ENCODE measurements at places on chromosomes 13 and 19.

- no peak for DNase-seq
Observed at GRCh38 chr19:36009220-36009619, 607 bp upstream of the SYNE4 start.

- DNase-seq, result peak; percentile 50
Observed at GRCh38 chr13:38348861-38349389, 726 bp upstream of the UFM1 start.

- no peak for DNase-seq
Observed at GRCh38 chr13:95650696-95651095, 6.2 kb upstream of the DZIP1 start.

GRCh38 chr13:56563663-56564062 lies 577.1 kb upstream of the PRR20A start:
- no peak for DNase-seq

DNA sequence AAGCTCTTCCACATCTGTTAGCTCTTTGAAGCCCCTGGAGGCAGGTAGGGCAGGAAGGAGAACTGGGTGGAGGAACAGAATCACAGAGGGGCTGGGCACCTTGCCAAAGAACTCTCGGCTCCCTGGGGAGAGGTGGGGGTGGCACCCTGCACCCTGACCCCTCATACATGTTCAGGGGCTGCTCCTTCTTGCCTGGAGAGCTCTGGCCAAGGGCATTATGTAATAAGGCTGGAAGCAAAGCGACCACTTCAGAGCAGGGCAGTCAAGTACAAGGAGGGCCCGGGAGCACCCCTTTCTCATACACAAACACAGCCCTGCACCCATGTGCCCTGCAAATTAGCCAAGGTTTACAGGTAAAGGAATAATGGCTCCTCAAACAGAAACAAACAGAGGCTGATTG lies 351.9 kb upstream of the TSHZ3 start:
- no peak for DNase-seq

DNA sequence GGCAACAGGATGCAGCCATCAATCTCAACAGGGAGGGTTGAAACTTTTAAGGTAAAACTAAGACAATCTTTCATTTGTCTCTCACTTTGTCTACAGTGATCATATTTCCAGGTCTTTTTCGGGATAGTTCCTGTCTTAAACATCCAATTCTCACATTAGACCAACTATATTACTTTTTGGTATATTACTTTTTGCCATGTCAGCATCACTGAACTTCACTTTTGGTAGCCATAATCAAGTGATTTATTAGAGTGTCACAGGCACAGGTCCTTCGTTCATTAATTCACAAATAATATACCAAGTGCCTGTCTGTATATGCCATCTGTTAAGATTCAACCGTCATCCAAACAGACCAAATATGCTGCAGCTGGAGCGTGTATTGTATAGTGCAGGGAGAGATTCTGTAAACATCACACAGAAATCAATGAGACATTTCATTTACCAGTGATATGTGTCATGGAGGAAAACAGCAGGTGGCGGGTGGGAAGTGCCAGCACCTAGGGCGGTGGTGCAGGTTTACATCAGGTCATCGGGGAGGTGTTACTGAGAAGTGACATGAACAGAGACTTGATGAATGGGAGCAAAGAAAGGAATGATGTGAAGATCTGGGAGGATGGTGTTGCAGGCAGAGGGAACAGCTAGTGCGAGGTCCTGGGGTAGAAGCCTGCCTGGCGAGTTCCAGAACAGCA lies 24.9 kb downstream of the ARHGEF7 start:
- DNase-seq, result no peak

- DNase-seq, result no peak
Observed at GRCh38 chr19:42097461-42097860, 21.5 kb downstream of the ZNF574 start.

DNA sequence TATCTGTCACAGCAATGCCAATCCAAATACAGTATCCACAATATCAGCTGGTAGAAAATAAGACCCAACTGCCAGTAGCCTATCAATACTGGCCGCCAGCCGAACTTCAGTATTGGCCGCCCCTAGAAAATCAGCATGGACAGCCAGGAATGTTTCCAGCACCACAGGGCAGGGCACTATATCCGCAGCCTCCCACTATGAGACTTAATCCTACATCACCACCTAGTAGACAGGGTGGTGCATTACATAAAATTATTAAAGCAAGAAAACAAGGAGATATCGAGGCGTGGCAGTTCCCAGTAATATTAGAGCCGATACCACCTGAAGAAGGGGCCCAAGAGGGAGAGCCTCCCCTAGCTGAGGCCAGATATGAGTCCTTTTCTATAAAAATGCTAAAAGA lies 111.3 kb downstream of the ZNF486 start:
- DNase-seq, result no peak

DNA sequence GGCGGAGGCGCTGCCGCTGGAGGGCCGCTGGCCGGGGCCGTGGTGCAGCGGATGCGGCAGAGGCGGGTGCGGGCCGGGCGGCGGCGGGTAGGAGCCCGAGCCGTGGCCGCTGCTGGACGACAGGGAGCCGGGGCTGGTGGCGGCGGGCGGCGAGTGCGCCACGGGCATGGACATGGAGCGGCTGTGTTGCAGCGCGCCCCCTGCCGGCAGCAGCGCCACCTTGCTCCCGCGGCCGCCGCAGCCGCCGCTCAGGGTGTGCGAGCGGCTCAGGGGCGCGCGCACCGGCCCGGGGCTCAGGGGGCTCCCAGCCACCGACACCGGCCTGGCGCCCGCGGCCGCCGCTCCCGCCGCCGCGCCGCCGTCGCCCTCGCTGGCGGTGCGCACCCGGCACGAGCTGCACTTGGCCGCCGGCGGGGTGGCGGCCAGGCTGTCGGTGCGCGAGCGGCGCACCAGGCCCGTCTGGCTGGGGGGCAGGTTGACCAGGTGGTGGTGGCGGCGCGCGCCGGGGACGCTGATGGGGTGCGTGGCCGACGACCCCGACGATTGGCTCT lies 1.7 kb downstream of the IRS2 start:
- DNase-seq, result no peak

DNA sequence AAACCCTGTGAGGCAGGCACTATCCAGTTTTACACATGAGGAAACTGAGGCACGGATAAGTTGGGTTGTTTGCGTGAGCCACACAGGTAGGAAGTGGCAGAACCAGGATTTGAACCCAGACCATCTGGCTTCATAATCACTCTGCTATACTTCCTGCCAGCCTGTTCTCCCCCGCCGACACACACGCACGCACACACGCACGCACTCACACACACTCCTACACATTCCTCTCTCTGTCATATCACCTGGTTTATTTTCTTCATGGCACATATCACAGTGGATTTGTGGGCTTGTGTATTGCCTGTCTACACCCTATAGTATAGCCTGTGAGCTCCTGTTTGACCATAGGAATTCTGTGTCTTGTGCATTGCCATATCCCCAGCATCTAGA lies 140.0 kb downstream of the SIPA1L3 start:
- no peak for DNase-seq

DNA sequence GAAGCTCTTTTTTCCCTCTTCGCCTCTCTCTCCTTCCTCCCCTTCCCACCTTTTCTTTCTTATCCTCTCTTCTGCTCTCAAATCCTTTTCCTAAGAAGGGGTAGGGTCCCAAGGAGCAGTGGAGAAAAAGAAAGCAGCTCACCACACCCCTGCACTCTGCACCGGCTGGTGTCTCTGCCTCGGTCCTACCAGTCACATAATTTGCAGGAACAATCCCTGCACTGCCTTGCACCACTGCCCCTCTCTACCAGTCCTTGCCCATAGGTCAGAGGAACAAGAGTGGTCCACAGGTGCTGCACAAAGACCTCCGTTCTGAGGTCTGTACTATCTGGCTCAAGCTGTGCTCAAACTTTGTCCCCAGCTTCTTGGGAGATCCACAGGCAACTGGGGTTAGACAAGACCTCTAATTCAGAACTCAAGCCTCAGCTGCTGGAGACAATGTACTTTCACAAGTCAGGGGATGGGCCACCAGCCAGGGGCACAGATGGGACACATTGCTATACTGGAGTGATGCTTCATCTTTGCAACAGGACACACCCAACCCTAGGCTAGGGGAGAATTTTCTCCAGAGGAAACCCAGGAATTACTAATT lies 125.4 kb upstream of the ZNF507 start:
- DNase-seq, result no peak

DNA sequence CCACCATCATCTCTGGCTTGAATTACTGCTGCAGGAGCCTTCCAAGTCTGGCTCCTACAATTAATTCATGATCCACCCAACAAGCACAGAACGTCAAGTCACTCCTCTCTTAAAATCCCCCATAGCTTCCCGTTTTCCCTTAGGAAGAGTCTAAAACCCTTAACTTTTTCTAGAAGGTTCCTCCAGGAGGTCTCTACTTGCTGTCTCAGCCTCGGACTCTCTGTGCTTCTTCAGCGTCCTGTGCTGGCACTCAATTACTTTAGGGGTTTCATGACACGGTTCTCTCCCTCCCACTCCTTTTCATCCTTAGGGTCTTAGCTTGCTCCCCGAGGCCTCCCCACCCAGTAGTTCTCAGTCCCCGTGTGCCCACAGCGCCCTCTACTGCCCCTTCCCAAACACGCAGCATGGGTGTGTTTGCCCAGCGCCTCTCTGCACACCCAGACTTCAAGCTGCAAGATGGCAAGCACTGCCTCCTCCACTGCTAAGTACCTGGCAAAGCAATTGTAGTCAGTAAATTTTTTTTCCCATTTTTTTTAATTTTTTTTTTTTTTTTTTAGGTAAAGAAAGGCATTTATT lies 25.8 kb upstream of the MAP3K10 start:
- DNase-seq, result no peak

- no peak for DNase-seq
Observed at GRCh38 chr13:24925318-24926231, 161.6 kb downstream of the RNF17 start.

DNA sequence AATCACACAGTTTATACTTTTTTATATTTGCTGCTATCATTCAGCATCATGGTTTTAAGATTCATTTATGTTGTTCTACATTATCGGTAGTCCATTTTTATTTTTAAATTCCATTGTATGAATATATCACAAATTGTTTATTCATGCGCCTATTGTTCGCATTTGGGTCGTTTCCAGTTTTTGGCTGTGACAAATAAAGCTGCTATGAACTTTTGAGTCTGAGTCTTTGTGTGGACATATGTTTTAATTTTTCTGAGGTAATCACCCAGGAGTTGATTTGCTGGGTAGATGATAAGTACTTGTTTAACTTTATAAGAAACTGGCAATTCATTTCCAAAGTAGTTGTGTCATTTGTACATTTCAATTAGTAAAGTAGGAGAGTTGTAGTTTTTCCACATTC lies 74.2 kb upstream of the CSNK1A1L start:
- no peak for DNase-seq

DNA sequence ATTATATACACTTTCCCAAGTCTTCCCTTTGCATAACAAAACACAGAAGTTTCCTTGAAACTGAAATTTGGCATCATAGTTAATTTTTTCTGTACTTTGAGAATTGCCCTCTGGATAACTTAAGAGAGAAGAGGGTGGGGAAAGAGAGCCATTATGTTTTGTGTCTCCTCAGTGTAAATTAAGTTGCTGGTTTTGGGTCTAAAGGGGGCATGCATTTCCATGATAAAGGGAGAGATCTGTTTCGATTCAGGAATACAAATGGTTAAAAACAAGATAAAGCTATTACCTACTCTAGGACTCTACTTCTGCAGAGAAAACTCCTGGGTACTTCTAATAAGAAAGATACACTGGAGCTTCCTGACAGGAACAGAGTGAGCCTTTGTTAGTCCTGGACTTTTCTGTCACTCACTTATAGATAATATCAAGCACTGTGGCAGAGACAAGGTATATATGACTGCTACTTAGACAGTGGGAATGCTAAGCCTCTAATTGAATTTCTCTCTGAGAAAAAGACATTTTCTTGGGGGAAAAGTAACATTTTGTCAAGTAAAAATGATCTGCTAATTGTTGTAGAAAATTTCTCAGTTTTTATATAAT lies 142.8 kb upstream of the PCDH9 start:
- no peak for DNase-seq

GRCh38 chr13:108779308-108779707 lies 149.9 kb downstream of the MYO16 start:
- DNase-seq, result no peak

DNA sequence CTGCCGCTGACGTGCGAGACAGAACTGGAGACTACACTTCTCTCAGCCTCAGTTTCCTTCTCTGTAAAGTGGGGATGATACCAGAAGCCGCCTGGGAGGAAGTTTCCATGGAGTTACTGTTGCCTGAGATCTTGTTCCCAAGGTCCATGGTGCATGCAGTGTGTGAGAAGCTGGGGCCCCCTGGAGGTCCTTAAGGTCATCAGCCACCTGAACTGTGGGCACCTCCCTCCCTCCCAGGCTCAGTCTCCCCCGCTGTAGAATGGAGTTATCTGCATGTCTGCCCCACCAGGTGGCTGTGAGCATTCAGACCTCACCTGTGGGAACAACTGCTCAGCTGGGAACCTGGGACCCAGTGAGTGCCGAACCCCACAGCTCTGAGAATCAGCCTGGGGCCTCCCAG lies 2.7 kb downstream of the CRX start:
- no peak for DNase-seq

DNA sequence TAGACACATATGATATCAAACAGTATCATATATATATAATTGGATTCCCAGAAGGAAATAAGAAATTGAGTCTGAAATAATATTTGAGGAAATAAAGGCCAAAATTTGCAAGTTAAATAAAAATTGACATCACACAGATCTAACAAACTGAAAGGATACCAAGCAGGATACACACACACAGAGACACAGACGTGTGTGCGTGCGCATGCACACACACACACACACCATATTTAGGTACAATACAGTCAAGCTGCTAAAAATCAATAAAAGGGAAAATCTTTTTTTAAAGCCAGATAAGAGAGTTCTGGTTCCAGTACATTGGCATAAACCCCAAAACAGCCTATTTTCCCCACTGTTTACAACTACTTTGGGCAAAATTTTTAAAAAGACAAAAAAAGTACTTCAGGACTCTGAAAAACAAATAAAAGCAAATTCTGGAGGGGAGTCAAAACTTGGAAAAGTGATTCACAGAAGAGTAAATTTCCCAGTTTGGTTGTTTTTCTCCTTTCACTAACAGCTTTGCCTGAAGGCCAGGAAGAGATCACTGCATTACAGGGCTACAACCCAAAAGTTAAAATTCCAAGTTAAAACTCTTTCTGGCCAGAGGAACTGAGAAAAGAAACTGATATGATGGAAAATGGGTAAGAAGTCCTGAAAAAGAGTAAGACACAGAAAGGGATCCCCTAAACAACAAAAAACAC lies 16.2 kb downstream of the MYCBP2 start:
- DNase-seq, result no peak

GRCh38 chr19:37413313-37414084 lies 42.6 kb downstream of the ZNF527 start:
- peak; percentile 35 for DNase-seq

- no peak for DNase-seq
Observed at GRCh38 chr13:111115965-111116521, 933 bp downstream of the ARHGEF7 start.

GRCh38 chr19:47271949-47272348 lies 2.7 kb upstream of the INAFM1 start:
- DNase-seq, result no peak

GRCh38 chr19:38616265-38616664 lies 1.5 kb downstream of the MAP4K1 start:
- no peak for DNase-seq

GRCh38 chr13:79297128-79297527 lies 108.9 kb downstream of the RBM26 start:
- DNase-seq, result no peak

Measured in foreskin keratinocyte (primary cell).